ENCODE measurements at places on chromosomes 12 and 14.
A peak's percentile ranks its signal among the peaks of the same experiment; 100 is the strongest.

- peak; percentile 29 for DNase-seq
These were observed 89.5 kb downstream of the ALX1 start for GRCh38 chr12:85369365-85370154.

- DNase-seq = peak; percentile 24
These were observed 231.2 kb downstream of the C12orf75 start for GRCh38 chr12:105561546-105562198.

GRCh38 chr12:92134638-92135274 lies 10.9 kb downstream of the BTG1 start:
- no peak for DNase-seq

DNA sequence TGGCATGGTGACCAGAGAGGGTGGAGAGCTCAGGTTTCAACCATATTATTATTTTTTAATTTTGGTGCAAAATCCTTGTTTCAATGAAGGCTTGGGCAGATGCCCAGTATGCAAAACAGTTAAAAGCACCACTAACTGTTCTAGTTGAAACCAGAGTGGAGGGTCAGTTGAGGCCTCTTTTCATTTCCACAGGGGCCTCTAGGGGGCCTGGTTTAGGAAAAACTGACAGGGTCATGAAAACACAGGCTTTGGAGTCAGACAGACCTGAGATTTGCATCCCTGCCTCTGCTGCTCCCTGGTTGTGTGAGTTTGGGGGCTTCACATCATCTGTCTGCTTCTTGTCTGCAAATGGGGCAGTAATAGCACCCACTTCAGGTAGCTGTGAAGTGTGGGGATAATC lies 3.3 kb upstream of the RPH3A start:
- no peak for DNase-seq

GRCh38 chr12:13257356-13257875 lies 60.9 kb downstream of the EMP1 start:
- DNase-seq = no peak

- DNase-seq = no peak
These were observed 96.3 kb downstream of the ESRRB start for GRCh38 chr14:76472199-76472723.

DNA sequence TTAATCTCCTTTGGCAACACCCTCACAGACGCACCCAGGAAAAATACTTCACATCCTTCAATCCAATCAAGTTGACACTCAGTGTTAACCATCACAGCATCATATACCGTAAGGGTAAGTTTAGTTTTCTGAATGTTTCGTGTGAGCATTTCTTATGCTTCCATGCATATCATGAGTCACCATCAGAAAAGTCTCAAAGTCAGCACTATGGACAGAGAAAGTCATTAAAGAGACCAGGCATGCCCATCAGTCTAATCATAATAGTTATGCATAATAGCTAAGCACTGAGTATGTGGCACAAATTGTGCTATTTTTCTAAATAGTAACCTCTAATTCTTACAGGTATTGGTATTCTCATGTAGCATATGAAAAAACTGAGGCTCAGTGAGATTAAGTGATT lies 158.8 kb upstream of the PRMT8 start:
- no peak for DNase-seq
